ENCODE measurements at places on chromosomes 2 and 18. TPM values are rescaled to one million over a fixed set of nuclear protein-coding genes. Genes with fewer than 3 reads are reported as not detected.

Gene PLCD4
- 10.7 TPM for total RNA-seq

Gene PCGF1
- 31.3 TPM for total RNA-seq

Gene IL36A
- total RNA-seq, result not detected

Gene FKBP1B
- total RNA-seq, result 12.1 TPM

Gene ZSWIM2
- total RNA-seq, result under 0.01 TPM

Gene LONRF2
- total RNA-seq, result under 0.01 TPM

Gene FNDC4
- 18.3 TPM for total RNA-seq

Gene EVA1A
- 16.2 TPM for total RNA-seq

Gene EPHA4
- total RNA-seq, result 12.8 TPM

Gene CFAP210
- not detected for total RNA-seq

Measured in fibroblast of lung (primary cell).